PC-3 (cell line): ENCODE measurements at places on chromosomes 11 and 22. TPM values are rescaled to one million over a fixed set of nuclear protein-coding genes. Genes with fewer than 3 reads are reported as not detected.

GRCh38 chr22:42372976-42373375 is 59.2 kb downstream of the NFAM1 start:
- H3K4me1 ChIP-seq: peaks cover 11% of the 10 kb centered on the region
- no peak overlapping the region for H3K27ac ChIP-seq
- H3K4me3 ChIP-seq: no peak overlapping the region
- DNase-seq: no peak
- no peaks in the 10 kb centered on the region for H3K36me3 ChIP-seq

DNA sequence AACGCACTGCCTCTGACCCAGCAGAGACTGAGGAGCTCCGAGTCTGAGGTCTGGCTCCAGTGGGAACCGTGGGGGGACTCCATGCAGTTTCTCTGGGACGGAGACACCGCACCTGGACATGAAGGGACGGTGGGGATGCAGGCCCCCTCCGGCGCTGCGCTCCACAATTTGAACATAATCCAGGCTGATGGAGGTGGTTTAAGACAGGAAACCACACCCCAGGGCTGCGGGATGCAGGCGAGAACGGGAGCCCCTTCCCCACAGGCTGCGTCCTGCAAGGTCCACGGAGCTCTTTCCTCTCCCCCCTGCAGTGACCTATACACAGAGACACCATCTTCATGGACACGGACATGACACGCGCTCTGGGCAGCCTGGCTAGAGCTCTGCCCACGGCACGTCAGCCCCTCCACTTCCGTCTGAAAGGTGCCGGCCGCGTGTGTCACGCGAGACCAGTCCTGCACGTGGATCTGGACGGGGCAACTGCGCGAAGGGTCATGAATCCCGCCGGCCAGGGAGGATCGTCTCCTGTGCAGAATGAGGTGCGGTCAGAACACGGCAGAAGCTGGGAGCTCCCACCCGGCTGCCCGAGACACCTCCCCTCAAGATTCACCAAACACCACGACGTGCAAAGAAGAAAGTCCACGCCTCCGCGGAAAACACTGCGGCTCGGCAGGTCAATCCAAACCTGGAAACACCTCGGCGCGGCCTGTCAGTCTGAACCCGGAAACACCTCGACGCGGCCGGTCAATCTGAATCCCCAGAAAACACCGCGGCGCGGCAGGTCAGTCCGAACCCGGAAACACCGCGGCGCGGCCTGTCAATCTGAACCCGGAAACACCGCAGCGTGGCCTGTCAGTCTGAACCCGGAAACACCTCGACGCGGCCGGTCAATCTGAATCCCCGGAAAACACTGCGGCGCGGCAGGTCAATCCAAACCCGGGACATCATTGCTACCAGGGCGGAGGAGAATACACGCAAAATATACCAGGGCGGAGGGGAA is 212.4 kb downstream of the BRD1 start:
- no peak overlapping the region for H3K4me3 ChIP-seq
- H3K27ac ChIP-seq: no peak overlapping the region
- H3K27me3 ChIP-seq: peaks cover 61% of the 10 kb centered on the region
- H3K36me3 ChIP-seq: no peaks in the 10 kb centered on the region
- DNase-seq: no peak

DNA sequence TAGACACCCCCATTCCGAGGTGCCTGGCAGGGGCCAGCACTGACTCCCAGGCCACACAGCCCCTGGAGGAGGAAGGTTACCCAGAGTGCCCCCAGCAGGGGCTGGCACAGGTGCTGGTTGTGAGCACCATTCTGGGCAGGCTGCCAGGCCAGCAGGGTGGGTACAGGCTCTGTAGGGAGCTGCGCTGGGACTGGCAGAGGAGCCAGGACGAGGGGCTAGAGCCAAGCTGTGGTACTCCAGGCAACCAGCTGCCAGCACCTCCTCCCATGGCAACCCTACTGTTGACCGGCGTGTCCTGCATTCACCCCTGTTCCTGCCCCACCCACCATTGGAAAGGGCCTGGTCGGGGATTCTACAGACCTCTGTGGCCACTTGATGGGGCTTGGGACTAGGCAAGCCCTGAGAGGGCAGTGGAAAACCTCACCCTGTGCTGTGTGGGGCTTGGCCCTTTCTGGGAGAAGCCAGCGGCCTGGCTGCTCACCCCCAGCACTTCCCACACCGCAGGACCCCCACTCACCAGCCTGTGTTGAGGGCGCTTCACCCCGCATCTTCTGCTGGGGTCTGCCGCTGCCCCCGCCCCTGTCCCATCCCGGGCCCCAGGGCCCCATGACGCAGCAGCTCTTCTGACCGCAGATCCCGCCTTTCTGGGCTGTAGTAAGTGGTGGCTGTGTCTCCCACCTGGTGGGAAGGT is 1.9 kb downstream of the CLDN5 start:
- no peaks in the 10 kb centered on the region for H3K36me3 ChIP-seq
- DNase-seq: no peak
- H3K4me1 ChIP-seq: peaks cover under 1% of the 10 kb centered on the region; the same call in 1 of the 2 replicates
- no peak overlapping the region for H3K4me3 ChIP-seq

DNA sequence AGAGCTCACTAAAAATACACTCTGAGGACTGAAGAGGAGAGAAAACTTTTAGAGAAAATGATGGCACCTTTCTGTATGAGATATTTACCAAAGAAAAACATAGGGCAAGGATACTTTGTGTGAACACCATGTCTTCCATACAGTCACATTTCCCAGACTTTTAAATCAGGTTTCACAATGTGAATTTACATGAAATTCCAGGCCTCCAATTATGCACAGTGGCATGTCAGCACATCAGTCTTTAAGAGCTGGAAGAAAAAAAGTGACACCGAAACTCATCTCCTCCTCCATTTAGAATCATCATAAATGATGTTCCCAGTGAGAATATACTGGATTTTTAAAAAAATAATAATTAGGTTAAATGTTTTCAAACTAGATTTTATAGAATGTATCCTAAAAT is 232.2 kb upstream of the UBASH3B start:
- DNase-seq: no peak
- H3K36me3 ChIP-seq: no peaks in the 10 kb centered on the region
- H3K4me1 ChIP-seq: peaks cover 16% of the 10 kb centered on the region
- H3K27me3 ChIP-seq: peaks cover 46% of the 10 kb centered on the region
- no peak overlapping the region for H3K4me3 ChIP-seq
- peak overlapping the region; percentile 45 for H3K27ac ChIP-seq

Gene SULT4A1
- not detected in 2 replicates for total RNA-seq

Gene MB
- total RNA-seq: 14.6 and 21.6 TPM in 2 replicates

Gene OR8A1
- total RNA-seq: 0.04 TPM in 1 of 2 replicates, not detected in the other

Gene MISFA
- total RNA-seq: 0.36 TPM in 1 of 2 replicates, not detected in the other
